Globus pallidus (tissue), 1 donor: ENCODE measurements at places on chromosomes 7 and 10.

GRCh38 chr7:28354601-28355402, 57.5 kb upstream of the CREB5 start:
- DNase-seq: no peak

DNA sequence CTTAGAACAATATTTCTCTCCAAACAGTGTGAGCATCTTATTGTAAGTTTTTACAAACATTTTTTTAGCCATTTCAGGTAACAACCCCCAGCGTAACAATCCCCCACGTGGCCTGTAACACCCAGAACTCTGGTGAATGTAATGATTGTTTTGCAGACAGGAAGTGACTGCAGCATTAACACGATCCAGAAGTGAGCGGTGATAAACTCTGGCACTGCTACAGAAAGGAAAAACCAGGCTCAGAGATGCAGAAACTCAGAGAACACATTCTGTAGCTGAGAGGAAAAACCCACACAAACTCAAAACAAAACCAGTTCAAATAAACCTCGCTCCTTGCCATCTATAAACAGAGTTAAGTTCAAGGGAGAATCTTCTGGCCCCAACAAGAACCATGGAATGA, 285.7 kb downstream of the FGFR2 start:
- DNase-seq: no peak

DNA sequence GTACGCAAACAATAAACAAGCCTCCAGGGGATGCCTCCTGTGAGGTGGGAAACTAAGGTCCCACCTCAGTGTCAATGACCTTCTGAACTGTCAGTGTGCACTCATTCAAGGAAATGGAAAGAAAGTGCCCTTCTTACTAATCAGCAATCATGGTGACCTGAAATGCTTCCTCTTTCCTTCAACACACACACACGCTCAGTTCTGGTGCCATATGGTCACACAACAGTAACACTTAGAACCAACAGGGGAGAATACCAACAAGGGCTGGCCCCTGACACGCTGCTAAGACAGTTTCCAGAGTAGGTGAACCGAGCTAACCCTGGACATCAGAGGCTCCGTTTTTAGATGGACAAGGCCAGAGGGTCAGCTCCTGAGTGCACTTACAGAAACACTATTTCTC, 42.1 kb upstream of the EFCAB10 start:
- no peak for DNase-seq

DNA sequence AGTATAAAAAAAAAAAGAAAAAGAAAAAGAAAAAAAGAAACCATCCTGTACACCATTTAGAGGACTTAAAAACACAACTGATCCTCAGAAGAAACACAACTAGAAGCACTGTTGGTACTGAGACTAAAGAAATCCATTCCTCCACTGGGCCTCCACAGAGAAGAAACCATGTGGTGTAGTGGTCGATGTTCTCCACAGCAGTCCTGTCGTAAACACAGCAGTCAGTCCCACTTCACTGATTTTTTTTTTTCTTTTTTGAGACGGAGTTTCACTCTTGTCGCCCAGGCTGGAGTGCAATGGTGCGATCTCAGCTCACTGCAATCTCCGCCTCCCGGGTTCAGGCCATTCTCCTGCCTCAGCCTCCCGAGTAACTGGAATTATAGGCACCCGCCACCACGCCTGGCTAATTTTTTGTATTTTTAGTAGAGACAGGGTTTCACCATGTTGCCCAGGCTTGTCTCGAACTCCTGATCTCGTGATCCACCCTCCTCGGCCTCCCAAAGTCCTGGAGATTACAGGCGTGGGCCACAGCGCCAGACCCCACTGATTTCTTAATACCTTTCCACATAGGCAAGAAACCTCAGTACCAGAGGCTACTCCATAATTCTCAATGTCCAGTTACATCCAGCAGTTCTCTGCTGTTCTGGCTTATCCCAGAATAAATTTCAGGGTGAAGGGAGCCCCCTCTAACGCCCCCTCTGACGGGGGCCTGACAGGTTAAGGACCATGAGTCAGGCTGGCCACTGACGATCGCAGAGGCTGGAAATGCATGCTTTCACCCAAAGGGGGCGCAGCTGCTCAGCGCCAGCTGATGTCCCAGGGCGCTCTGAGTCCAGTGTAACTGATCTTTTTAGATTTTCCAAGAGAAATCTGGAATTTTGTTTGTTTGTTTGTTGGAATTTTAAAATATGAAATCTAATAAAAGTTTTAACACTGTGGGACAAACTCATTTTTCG, 24.8 kb upstream of the FFAR4 start:
- DNase-seq: no peak

- DNase-seq: no peak
Observed at GRCh38 chr10:52319926-52320325, 5.8 kb downstream of the DKK1 start.

- DNase-seq: no peak
Observed at GRCh38 chr7:103773726-103774125, 215.7 kb downstream of the RELN start.

- DNase-seq: no peak
Observed at GRCh38 chr10:30199376-30200016, 140.1 kb upstream of the JCAD start.
